ENCODE measurements at places on chromosomes 16 and 17.

- DNase-seq: no peak
Measured at GRCh38 chr17:67212714-67213417, 32.1 kb downstream of the HELZ start.

GRCh38 chr17:8836821-8837562 is 30.5 kb downstream of the PIK3R6 start:
- DNase-seq: no peak

GRCh38 chr16:81808933-81809480 is 29.9 kb downstream of the PLCG2 start:
- DNase-seq: peak; percentile 22

- no peak for DNase-seq
Measured at GRCh38 chr17:903691-904481, 75.7 kb downstream of the NXN start.

GRCh38 chr16:79122343-79122742 is 478.2 kb downstream of the MAF start:
- no peak for DNase-seq
